ENCODE measurements at places on chromosomes 1 and 21. TPM values are rescaled to one million over a fixed set of nuclear protein-coding genes. Genes with fewer than 3 reads are reported as not detected.

Gene DMBX1
- total RNA-seq = 0.08 TPM

Gene KRTAP19-1
- total RNA-seq = not detected

- DNase-seq = no peak
These were observed 1047.9 kb upstream of the NCAM2 start for GRCh38 chr21:19950347-19950746.

DNA sequence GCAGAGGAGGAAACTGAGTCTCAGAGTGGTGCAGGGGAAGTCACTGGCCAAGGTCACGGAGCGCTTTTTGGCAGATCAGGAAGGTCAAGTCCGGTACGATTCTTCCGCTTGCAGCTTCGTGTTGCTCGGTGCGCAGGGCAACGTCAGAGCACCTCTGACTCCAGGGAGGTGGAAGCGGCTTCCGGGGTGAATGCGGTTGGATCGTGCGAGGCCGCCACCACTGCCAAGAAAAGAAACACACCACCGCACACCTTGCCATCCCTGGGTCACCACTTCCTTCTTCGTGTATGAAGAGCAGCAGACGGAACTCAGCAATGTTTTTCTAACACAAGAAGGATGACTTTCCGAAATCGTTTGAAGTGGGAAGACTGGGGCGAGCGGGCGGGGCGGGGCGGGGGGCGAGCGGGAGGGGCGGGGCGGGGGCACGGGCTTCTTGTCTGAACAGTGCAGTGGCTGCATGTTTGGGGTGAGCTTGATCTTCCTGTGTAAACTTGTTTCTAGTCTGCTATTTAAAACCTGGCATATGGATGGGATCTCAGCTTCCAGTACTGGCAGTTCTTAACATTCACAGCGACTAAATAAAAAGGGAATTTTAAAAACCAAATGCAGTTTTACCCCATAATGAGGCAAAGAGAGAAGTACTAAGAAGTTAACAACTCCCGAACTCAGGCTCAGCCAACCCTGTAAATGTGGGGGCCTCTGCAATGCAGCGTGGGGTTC lies 300.0 kb downstream of the RRAGC start:
- DNase-seq = peak; percentile 96

Data from activated CD8-positive, alpha-beta T cell treated with anti-CD3 and anti-CD28 coated beads, Interleukin-2, amount 10 ng/mL, durations not matched to agents 7 days and 5 days (primary cell).